ENCODE measurements at places on chromosomes 1 and 21.
A peak's percentile ranks its signal among the peaks of the same experiment; 100 is the strongest.

DNA sequence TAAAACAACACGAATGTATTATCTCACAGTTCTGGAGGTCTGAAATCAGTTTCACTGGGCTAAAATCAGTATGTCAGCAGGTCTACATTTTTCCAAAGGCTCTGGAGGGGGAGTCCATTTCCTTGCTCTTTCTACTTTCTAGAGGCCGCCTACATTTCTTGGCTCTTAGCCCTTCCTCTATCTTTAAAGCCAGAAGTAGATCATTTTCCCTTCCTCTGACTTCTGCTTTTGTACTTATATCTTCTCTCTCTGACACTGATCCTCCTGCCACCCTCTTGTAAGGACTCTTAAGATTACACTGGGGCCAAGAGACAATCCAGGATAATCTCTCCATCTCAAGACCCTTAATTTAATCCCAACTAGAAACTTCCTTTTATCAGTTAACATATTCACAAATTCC, 41.4 kb downstream of the MSH4 start:
- no peak for DNase-seq

DNA sequence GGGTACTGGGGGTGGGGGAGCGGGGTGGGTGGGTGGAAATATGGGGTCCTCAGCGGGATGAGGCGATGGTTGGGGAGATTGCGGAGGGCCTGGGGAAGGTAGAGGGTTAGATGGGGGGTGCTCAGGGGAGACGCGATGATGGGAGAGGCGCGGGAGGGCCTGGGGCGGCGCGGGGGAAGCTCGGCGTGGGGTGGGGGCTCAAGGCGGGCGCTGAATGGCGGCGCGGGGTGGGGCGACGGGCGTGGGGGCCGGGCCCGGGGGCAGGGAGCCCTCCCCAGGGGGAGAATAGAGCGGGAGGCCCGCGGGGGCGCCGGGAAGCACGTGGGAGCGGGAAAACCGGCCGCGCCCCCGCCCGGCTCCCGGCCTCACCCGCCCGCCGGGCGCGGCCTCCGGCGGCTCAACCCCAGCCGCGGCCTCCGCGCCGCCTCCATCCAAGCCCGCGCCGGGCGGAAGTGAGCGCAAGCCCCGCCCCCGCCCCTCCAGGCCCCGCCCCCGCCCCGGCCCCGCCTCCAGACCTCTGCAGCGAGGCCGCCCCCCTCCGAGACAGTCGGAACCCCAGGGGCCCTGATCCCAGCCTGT, at the start of gene FAAP20:
Gene FAAP20, minus strand, starts transcription at position 454 of the 579 bp plus-strand sequence. Its CDS starts 23 bp downstream, at position 431.
- DNase-seq, result peak; percentile 73

DNA sequence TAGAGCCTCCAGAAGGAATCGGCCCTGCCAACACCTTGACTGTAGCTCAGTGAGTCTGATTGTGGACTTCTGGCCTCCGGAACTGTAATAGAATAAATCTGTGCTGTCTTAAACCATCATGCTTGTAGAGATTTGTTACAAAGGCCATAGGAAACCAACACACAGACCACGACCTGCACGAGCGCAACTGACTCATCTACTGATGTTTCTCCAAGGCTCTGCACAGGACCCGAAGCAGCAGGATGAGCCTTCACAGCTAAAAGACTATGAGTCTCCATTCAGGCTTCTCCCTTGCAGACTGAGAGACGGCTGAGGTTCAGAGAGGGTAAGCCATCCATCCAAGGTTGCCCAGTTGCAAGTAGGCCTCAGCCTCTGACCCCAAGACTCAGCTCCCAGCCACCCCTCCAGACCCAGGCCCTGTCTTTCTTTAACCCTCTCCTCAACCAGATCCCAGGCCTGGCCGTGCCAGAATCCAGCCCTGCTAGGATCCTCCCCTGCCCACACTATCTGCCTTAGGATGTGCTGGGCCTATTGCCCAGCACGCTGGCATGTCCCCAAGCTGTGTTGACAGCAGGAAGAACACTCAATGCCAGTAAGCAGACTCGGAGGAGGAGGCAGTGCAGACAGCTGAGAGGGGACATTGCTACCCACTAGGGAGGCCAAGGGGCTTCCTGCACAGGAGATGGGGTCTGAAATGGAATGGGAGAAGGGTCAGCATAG, 109.0 kb downstream of the HMGB4 start:
- no peak for DNase-seq

DNA sequence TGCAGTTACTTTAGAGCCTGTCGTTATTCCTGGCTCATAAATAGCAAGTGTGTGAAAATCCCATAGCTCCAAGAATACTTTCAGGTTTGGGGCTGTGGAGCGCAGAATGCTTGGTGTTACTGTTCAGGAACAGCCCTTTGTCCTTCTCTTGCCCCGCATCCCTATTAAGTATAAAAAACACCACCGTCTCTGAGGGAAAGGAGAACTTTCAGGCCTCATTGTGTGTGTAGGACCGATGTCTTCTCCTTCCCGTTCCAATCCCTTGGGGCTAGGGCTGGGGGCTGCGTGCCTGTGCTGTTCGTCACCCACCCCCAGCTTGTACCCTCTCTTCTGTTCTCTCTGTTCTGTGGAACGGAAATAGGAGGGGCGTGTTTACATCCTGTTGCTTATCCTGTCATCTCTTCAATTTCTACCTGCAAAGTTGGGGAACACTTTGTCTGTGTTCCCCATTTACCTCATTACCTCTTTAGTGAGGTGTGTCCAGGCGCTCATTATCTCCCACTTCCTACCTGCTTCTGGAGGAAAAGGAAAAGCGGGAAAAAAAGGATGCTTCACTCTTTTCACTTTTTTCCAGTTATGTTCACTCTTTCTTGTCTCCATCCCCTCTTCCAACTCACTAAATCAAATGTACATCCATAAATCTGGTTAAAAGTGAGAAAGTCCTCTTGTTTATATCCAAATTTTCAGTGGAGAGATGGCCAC, 788 bp upstream of the TXNIP start:
- peak; percentile 56 for DNase-seq

DNA sequence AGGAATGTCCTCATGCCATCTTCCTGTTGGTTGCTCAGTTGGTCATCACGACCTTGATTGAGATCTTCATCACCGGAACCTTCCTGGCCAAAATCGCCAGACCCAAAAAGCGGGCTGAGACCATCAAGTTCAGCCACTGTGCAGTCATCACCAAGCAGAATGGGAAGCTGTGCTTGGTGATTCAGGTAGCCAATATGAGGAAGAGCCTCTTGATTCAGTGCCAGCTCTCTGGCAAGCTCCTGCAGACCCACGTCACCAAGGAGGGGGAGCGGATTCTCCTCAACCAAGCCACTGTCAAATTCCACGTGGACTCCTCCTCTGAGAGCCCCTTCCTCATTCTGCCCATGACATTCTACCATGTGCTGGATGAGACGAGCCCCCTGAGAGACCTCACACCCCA, 42.9 kb downstream of the KCNJ15 start:
- DNase-seq, result no peak

DNA sequence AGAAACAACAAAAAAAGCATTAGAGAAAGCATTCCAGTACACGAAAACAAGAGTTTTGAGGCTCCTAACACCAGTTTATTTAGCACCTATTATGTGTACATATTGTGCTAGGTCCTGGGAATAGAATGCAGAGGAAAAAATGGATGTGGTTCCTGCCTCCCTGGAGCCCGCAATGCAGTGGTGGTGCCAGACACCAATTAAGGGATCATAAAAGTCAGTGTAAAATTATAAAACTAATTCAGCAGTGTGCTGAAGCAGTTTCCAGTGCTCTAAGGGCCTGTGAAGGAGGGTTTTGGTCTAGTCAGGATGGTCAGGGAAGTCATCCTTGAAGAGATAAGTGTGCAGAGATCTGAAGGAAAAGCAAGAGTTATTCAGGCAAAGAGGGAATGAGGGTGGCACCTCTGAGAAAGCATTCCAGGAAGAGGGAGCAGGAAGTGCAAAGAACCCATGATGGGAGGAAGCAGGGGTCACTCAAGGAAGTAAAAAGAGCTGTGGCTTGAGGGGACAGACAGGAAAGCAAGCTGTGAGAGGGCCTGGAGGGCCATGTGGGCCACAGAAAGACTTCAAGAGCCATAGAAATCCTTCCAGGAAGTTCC, 65.2 kb upstream of the IFNLR1 start:
- DNase-seq, result no peak

DNA sequence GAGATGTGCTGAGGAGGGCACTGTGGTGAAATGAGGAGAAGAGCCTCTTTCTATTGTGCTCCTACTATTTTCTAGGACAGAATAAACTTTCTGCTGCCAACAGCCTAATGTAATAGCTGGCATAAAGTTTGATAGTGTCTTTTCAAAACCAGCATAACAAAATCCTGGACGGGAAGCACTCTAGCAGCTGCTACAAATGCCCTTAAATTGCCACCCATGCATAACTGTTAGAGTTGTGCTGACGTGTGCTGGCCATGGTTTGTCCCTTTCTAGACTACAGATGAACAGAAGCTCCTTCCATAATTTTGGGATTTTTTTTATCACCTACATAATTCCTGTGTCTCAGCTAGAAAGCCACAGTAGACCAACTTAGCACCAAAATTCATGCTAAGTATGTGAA, 88.5 kb upstream of the DEPDC1 start:
- no peak for DNase-seq

DNA sequence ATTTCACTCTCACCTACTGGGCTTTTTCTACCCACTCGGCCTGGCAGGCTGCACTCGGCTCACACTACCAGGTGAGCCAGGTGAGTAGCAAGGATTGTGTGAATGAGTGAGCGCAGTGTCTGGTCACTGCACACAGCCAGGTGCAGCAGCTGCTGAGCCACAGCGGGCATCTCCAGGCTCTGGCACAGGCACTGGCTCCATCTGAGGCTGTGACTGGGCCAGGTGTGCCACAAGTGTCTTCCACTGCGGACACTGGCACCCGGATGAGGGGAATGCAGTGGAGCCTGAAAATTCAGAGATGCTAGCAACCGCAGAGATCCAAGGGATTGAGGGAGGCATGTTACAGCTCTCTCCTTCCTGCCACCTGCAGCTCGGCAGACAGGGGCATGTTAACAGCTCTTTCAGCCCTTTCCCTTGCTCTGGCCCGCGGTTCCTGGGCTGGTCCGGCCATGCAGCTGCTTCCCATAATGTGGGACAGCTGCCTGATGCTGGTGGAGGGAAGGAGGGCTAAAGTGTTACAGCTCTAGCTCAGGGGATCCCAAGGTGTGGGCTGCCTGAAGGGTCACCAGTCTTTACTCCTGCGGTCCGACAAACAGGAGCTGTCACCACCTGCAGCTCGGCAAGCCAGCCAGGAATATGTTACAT, 1038.3 kb downstream of the AMY1C start:
- DNase-seq, result no peak

DNA sequence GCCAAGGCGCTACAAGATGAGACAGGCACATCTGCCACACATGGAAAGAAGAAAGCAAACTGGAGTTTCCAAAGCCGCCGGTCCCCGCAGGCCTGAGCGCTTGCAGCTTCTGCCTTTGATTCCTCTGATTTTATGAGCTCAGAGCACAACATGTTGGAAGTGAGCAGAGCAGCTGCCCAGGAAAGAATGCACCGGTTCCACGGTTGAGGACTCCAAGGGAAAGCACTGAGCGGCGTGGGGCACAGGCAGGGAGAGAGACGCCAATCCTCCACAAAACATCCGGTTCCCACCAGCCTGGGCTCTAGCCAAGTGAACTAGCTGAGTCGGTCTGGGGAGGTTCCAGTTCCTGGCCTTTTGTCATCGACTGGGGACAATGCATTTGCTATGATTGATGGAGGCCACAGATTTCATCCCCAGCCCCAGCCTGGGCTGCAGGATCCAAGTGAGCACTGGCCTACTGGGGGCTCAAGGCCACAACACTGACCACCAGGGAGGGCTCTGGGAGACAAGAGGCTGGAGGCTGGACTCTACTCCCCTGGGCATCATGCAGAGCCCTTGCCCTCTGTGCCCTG, 253.1 kb upstream of the IRF2BP2 start:
- DNase-seq, result peak; percentile 60

DNA sequence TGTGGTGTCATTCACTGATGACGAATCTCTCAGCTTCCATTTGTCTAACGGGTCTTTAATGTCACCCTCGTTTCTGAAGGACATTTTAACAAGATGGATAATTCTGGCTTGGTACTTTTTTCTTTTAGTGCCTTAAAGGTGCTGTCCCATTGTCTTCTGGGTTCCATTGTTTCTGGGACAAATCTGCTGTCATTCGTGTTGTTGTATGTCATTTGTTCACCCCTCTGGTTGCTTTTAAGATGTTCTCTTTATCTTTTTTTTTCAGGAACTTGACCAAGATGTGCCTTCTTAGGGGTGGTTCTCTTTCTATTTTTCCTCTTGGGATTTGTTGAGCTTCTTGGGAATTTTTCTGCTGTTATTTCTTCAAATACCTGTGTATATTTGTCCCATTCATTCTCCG, 14.0 kb upstream of the MMEL1 start:
- no peak for DNase-seq

DNA sequence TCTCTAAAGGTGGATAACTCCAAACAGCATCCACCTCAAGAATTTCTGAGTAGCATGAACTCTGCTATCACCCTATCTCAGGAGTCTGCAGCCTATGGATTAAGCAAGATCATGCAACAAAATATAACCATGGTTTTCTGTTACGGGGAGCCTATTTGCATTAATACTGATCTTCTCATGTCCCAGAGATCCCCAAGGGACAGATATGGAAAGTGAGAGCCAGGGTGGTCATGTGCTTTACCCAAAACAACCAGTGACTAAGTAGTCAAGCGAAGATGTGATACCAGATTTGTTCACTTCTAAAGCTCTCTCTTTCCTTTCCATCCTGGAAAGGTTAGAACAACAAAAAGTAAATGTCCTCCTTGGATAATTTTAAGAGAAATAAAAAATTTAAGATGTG, 125.1 kb downstream of the PRRX1 start:
- DNase-seq, result no peak

DNA sequence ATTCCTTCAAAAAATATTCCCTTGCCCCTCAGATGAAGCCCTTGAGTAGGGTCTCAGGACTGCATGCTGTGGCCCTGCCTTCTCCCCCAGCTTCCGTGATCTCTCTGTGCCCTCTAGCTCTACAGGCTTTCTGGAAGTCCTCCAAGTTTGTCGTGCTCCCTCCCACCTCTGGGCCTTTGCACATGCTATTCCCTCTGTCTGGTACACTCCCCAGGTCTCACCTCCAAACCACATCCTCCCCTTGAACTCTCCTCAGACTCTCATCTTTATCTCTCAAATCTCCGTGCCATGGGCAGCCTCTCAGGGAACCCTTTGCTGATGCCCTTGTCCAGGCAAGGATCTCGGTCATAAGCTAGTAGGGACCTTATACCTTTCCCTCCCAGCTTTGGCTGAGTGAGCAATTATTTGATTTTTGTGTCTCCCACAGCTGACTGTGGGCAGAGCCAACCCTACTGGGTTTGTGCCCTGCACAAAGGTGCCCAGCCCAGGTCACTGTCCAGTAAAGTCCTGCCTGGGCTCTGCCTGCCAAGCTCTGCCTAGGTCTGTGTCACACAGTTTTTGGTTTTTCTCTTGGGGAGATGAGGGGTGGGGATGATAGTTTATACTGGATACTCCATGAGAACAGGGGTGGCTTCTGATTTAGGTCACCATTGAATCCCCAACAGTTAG, 188.1 kb downstream of the ZNF281 start:
- DNase-seq, result no peak

- DNase-seq, result no peak
These were observed 293.7 kb downstream of the PCP4 start for GRCh38 chr21:40160911-40161310.

Data from ELR (cell line).